ENCODE measurements at places on chromosomes 5 and 9.

DNA sequence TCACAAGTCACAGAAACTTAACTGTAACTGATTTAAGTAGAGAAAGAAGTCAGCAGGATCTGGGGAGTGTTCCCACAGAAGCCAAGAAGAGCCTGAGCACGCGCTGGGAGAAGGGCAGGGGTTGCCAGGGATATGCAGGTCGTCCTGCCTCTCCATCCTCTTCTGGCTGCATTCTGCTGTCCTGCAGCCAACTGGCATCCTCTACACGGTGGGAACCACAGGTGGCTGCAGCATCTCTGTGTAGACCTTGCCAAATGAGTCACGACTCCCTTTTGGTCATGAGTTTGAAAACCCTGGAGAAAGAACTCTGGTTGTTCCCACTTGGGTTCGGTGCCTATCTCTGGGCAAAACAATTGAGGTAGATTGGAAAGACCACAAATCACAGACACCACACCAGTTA is 38.4 kb upstream of the PCA3 start:
- DNase-seq = no peak

DNA sequence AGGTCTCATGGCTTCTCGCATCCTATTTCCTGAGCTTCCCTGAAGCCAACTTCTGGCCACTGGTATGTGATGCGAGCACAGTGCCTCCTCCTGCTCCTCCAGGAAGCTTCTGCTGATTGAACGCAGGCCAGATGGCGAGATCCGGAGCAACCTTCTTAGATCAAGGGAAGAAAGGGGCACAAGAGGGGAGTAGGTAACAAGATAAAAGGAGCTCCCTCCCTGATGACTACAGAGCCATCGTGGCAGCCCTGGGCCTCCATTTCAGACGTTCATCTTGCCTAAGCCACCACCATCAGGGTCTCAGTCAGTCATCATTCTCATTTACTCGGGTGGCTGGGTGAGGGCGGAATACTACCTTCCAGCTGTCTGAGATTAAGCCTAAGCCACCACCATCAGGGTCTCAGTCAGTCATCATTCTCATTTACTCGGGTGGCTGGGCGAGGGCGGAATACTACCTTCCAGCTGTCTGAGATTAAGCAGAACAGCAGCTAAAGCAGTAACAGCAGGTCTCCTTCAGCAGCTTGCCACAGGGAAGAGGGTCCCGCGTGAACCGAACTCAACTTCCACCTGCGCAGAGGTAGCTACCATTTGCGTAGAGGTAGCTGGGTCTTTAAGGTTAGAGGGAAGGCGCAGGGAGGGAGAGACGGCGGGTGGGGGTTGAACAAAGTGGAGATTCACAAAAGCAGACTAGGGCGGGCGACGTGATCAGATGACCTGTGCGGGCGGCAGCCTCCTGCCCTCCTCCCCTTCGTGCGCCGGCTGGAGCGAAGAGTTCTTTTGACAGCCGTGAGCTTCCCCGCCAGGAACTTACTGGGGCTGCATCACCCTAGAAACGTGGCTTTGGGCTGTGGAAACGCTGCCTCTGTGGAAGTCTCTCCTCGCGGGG is 27.9 kb upstream of the MGAT1 start:
- DNase-seq = no peak

DNA sequence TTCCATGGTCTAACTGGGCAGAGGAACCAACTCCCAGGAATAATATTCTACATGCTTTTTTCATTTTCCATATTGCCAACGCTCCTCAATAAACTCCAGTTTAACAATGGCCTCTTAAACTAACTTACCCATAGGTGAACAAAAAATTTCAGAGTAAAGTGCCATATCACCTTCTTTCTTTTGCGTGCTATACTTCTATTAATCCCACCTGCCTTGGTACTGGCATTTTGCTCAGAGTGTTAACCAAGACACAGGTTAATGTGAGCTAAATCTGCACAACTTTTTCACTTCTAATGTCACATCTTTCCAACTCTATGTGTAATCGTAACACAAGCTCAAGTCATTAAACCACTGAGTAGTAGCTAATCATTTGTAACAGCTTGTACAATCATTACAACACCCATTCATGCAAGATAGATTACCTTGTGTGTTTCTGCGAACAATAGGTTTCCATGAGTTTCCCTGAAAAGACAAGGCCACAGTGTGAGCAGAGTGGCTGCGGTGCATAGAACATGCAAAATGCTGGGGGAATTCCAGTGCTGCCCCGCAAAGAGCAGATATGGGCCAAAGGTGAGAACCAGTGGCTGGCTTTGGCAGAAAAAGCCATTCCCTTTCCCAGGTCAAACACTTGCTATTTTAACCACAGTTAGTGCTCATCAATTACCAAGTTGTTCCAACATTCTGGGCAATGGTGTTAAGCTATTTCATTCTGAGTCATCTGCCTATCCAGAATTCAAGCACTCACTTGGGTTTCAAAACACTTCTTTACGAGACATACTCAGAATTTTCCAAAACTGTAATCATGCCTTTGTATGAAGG is 42.8 kb downstream of the TIMD4 start:
- no peak for DNase-seq

DNA sequence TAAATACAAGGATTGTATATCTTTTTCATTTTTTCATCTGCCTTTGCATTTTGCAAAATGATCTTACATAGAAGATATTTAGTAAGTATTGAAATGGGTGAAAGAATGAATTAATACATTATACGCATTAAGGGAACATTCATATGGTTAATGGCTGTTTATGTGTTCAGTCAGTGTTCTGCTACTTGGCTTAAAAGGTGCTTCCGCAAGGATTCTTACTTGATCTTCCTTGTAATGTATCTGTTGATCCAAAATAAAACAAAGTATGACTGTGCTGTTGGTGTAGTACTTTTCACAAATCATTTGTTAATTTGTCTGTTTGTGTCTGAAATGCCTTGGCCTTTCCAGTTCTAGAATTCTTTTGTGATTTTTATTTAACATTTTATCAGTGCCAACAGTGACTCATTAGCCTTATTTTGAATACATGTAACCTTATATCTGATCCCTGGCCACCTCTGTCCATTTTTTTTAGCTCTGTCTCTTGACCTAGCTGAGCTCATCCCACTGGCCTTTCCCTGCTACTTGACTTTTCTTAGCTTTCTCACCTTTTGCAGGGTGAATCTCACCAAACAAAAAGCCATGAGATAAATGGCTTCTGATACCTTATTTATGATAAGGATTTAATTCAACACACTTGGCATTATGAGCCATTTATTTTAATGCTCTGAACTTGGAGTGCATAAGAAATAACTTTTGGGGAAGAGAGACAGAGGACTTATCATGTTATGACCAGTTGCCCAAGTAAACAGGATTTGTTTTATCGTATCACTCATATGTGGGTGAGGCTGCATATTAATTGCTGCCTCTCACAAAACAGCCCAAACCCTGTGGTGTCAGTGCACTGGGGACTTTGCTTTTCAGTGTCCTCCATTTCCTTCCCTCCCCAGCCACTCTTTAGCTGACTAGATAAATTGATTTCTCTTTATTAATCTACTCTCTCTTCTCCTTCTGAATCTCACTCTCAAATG is 340.3 kb downstream of the KDM4C start:
- no peak for DNase-seq

GRCh38 chr9:131530546-131530919 is 530 bp downstream of the UCK1 start:
- no peak for DNase-seq

- no peak for DNase-seq
These were observed 15.6 kb upstream of the FAM81B start for GRCh38 chr5:95375591-95375990.

DNA sequence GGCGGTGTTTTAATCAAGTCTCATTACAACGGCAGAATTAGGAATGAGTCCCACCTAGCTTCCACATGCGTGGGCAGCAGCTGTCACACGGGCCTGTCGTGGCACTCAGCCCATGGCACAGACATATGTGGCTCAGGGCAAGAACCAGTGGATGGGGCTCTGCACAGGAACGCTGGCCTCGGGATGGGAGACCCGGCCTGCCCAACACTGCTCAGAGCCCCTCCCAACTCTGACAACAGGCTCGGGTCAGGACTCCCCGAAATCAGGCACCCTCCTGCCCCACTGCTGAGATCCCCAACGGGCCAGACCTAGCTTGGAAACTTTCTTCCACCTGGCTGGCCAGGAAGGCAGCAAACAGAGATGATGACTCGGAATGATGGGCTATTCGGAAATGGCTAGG is 4.9 kb upstream of the SURF6 start:
- DNase-seq = no peak

GRCh38 chr5:134738963-134739661 is 764 bp downstream of the CAMLG start:
- no peak for DNase-seq

All from thoracic aorta (tissue), 2 donors.